ENCODE measurements at places on chromosomes 12 and 14.
A peak's percentile ranks its signal among the peaks of the same experiment; 100 is the strongest.

DNA sequence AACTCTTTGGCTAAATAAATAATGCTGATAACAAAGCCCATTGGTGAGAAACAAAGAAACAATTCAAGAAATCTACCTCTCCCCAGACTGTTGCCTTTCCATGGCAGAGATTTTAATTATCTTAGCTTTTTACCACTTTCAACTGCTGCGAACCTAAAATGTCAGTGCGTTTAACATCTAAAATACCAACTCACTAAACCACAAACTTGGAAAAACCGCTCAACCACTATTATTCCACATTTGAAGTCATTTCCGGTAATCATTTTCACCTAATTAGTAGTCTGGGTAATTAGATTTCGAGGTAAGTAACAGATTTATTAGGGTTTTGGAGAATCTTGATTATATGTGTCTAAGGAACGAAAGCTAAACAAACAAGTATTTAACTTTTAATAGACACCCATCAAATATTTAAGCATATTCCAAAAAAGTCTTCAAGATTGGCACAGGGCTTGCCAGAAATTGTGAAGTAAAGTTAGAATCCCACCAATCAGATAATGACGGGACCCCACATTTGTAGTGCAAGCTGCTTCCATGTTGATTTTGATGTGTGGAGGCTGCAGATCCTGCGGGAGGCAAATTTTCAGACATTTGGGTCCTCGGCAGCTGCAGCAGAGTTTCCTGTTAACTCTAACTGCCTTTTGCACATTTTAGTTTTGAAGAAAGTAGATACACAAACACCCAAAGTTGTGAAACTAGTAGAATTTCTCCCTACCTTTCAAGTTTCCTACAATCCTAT lies 4.1 kb downstream of the OTX2 start:
- no peak for DNase-seq

DNA sequence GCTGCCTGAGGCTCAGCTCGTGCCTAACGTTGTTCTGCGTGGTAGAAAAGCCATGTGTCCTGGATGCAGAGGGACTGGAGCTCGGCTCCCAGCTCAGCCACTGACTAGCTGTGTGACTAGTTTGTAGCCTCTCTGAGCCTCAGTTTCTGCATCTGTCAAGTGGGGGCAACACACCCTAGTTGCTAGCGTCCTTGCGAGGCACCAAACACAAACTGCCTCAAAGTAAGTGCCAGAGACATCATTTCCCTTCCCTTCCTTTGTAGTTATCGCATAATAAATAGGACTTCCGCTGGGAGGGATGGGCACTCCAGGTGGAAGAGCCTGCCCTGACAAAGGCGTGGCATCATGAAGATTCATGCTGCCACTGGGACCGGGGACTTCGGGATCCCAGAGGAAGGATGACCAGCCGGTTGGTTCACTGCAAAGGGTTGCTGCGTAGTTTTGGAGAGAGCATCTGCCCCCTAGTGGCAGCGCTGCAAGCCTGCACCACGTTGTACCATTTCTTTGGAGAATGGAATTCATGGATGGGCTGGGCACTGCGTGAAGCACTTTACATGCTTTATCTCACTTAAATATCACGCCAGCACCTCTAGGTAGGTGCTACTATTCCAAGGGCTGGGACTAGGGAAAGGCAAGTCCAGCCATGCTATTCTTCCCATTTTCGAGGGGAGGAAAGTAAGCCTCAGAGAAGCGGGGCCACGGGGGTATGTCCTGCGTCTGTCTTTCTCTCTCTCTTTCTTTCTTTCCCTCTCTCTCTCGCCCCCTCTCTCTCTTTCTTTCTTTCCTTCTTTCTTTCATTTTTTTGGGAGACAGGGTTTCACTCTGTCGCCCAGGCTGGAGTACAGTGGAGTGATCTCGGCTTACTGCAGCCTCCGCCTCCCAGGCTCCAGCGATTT lies 4.6 kb downstream of the CCDC197 start:
- DNase-seq, result peak; percentile 19

DNA sequence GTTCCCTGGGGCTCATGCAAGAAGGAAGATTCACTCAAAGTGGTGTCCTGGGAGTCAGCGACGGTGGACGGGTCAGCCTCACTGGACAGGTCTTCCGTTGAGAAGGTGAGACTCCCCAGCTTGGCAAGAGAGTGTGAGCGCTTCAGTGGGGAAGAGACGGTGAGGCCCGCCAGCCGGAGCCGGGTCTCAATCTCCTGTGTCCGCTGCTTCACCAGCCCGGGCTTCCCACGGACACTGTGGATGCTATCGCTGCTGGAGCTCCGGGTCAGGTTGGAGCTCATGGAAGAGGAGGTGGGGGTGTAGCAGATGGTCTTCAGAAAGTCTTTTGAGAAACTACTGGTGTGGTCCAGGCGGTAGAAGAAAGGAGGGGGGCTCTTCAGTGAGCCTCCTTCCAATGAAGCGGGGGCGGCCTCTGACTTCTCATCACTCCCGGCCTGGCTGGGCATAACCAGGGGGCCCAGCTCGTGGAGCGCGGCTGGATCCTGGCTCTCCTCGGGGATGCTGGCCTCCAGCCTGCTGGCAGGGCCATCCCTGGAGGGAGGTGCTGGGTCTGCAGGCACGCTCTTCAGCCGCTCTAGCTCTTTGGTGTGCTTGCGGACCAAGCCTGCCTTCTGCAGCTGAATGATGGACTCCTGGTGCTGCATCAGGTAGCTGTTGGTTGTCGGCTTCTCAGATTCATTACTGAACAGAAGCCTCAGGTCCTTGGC lies 56.9 kb upstream of the CORO1C start:
- DNase-seq, result no peak

GRCh38 chr12:58877243-58877743 lies 43.0 kb downstream of the LRIG3 start:
- peak; percentile 20 for DNase-seq

- no peak for DNase-seq
Measured at GRCh38 chr12:24845615-24846014, 103.3 kb downstream of the BCAT1 start.
